CD4-positive, alpha-beta T cell treated with Interleukin-6 at 100 ng/mL for 8 hours (primary cell): ENCODE measurements at places on chromosomes 13 and 19.

GRCh38 chr13:111177921-111178320 lies 62.8 kb downstream of the ARHGEF7 start:
- DNase-seq, result no peak

DNA sequence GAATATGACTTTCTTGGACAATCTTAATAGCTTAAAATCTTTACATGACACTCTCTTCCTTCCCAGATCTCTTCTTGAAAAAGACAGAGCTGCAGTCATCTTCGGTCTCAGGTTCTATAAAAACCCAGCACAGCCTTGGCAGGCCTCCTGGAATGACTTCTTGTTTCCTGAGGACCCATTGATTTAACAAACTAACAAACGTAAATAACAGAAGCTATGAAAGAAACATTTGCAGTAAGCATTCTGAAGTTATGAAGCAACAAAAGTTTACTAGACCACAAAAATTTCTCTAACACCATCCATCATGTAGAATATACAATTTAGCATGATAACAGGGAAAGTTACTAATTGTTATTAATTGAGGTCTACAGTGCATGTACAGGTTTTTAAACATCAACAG lies 62.8 kb upstream of the STARD13 start:
- no peak for DNase-seq

GRCh38 chr13:25904830-25905229 lies 147.0 kb downstream of the SHISA2 start:
- no peak for DNase-seq

DNA sequence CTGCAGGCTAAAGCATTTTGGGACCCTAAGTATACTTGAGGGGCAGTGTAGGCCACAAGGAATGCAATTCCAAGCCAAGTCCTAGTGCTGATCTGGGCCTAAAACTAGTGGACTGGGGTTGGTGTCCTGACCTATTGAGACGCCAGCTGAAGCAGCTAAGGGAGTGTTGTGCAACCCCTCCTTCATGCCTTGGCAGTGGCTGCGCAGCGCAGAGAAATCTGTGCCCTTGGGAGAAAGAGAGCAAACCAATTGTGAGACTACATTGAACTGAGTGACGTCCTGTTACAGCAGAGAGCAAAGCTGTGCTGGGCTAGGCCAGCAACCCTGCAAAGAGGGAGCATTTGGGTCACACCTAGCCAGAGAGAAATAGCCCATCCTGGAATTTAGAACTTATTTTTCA lies 2715.0 kb upstream of the PCDH20 start:
- no peak for DNase-seq

DNA sequence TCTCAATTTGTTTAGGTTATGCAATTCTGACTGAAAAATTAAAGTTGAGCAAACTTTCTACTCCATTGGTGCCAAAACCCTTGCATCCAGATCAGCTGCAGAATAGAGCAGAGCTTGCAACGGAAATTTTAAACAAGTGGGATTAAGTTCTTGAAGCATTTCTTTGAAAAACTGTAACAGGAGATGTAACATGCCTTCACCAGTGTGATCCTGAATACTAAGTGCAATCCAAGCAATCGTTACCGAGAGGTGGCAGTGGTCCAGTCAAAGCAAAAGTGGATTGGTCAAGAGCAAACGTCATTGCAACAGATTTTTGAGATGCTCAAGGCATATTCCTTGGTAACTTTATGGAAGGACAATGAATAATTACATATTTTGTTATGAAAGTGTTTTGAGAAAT lies 841.1 kb upstream of the SLITRK5 start:
- no peak for DNase-seq

DNA sequence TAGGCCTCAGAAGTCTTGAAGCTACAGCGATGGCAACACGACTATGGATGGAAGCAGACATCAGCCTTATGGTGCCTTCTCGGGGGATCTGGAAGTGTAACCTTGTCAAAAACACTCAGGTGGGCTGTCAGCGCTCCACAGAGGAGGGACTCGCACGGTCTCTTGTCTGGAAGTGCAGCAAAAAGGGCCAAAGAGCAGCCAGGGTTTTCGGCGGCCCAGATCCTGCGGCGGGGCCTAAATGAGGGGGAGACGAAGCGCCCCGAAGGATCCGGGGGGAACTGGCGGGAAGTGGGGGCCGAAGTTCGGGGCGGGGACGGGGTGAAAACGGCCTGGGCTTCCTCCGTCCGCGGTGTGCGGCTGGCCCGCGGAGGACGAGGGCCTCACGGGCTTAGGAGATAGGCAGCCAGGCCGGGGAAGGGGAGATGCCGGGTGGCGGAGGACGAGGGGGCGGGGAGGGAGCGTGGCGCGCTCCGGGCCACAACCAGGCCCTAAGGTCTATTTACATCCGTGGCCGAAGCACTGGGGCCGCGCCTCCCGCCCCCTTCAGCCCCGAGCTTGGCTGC lies 637 bp downstream of the RANBP3 start:
- DNase-seq, result no peak

DNA sequence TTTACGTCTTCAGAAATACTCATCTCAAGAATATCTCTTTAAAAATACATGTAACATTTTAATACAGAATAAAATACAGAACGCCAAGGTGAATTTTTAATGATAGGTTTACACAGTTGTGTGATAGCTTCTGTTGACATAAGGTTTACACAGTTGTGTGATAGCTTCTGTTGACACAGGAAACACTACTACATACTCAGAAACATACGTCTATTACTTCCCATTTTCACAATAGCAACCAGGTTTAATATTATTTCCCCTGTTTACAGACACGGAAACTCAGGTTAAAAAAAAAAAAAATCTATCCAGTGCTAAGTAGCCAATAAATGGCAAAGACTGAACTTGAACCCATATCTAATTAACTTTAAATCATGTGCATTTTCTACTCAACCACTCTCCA lies 571.2 kb downstream of the LIG4 start:
- no peak for DNase-seq
